ENCODE measurements at places on chromosomes 16 and 17.

GRCh38 chr16:31080756-31081419 is 6.7 kb downstream of the ZNF646 start:
- no peak for ATAC-seq

GRCh38 chr16:4862639-4863038 is 15.4 kb downstream of the UBN1 start:
- ATAC-seq = no peak

DNA sequence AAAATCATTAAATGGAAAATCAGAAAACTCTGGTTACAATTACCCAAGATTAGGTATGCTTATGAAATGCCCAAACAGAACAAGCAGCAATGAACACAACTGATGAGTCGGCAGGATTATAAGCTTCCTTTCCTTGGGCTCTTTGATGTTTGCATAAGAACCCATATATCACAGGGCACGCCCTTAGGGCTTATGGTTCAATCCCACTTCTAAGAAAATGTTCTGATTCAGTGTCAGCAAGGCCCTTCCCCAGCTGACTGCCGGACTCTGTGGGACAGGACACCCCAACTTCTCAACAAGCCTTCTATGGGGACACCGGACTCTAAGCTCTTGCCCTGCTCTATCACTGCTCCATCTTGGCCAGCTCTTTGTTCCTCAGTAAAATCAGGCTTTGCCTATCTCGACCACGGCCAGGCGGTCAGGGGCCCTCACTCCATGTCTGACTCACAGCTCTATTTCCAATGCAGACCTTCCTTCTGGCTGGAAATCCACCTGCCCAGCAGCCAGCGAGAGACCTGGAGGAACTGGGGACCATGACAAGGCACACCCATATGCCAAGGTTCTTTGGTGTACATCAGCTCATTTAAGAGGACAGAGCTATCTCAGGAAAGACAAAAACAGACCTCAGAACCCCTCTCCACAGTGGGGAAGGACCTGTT is 26.8 kb downstream of the LITAFD start:
- no peak for ATAC-seq

DNA sequence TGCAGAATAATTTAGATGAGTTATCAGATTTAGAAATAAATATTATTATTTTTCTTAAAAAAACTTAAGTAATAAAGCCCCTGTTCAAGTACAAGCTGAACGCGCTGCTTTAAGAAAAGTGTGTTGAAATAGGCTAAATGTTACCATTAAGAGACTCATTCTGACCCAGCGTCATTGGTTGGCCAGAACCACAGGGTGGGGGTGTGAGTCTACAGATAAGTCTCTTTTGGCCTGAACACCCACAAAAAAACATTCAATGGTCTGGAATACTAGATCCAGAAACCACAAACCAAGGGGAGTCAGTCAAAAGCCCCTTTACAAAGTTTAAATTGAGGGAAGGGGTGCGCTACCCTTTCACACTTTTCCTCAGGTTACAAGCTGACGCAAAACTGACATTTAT is 776.1 kb downstream of the KCNJ2 start:
- no peak for ATAC-seq

- ATAC-seq = no peak
Observed at GRCh38 chr17:78256707-78257591, 25.5 kb downstream of the TMEM235 start.

GRCh38 chr17:66984730-66985129 is 20.2 kb downstream of the CACNG4 start:
- ATAC-seq = no peak

DNA sequence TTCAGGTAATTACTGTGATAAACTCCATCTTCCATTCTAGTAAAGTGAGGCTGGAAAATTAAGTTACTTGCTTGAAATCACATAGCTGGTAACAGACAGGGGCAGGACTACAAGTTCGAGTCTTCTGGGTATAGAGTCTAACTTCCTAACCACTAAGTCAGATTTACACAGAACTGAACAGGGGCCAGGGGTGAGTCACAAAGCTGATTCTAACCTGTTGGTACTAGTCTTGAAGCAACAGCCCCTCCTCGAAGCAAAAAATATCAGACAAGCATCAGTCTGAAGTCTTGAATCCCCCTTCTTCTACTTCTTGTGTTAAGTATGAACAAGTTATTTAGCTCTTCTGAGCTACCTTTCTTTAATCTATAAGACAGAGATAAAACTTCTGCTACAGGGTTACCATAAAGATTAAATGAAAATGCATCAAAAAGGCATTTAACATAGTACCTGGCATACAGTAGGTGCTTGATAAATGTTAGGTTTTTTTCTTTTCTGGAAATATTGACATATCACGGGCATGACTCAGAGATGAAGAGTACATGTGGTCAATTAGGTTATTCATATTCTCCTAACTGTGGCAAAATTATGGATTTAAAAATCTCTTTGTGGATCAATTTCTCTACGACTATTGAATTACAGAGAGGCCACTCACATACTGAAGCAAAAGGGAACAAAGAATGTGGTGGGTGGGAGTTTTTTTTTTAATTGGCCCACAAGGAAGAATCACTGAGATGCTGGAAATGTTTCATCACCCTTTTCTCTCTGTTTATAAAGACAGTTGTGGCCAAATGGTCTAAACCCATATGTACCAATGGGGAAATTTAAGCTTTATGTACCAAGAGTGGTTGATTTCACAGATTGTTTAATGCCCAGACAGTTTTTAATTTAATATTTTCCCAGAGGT is 266.9 kb upstream of the DYNLRB2 start:
- no peak for ATAC-seq

GRCh38 chr16:15856901-15857698 is at the start of gene MYH11:
Gene MYH11, minus strand, starts transcription at chr16:15857028. Its CDS starts 18,776 bp downstream, at chr16:15838252.
- ATAC-seq = no peak

DNA sequence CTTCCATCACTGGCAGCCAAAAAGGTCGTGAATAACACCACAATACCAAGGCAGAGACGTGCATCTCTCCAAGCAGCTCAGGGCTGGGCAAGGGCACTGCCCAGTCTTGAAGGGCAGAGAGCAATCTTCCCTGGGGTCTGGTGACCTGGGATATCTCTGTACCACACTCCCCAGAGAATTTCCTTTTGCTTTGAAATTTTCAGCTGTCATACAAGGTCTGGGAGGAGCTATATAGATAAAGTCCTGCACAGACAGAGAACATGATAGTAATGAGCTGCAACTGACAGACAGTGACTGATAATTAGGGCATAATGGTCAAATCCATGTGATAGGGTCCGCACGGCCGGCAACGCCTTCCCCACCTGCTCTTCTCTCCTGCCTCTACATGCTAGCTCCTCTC is 68.2 kb downstream of the DYNLRB2 start:
- ATAC-seq = no peak

- no peak for ATAC-seq
Observed at GRCh38 chr17:57557834-57558681, 187.0 kb downstream of the CCDC182 start.

GRCh38 chr17:59331929-59332748 is 684 bp downstream of the YPEL2 start:
- peak; percentile 42 for ATAC-seq

DNA sequence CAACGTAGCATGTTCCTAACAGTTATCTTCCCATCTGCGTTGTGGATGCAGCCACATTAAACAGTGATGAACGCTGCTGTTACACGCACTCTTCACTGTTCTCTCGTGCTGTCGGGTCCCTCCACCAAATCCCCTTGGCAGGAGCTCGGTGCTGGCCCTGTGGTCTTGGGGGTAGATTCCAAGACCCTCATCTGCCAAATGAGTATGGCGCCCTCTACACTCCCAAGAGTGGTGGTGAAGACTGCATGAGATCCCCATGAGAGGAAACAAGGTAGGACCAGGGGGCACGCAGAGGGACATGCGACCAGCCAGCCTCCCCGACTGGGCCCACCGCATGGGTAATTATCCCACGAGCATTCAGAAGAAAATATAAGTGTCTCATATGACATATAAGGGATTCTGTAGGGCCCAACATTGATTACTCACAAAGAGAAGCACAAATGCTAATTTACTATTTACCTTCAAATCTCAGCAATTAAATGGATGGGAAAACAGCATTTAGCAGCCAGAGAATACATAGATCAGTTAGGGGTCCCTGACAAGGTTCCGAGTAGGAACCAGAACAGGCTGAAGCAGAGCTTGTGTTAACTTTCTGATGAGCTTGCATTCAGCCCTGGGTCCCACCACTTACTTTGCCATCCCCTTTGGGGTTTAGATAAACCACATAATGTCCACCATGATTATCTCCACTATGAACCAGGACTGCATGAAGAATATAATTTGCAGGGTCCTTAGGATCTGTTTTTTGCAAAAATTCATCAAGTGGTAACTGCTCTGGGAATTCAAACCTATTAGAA is 23.8 kb downstream of the LITAFD start:
- no peak for ATAC-seq

- ATAC-seq = peak; percentile 70
Observed at GRCh38 chr17:56939869-56940484, 20.9 kb downstream of the COIL start.

DNA sequence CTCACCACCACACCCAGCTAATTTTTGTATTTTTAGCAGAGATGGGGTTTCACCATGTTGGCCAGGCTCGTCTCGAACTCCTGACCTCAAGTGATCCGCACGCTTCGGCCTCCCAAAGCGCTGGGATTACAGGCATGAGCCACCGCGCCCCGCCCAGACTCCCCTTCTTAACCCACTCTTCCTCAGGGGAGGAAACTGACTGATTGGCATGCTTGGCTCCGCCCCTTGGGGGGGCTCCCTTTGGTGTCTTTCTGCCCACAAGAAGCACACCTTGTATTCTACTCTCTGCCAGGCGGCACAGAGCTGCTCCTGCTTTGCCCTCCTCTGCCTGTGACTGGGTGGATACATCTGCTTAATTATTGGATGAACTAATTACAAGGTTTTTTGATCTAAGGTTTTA is 4.7 kb upstream of the ASGR2 start:
- no peak for ATAC-seq

- ATAC-seq = peak; percentile 68
Observed at GRCh38 chr16:10964039-10964890, 19.9 kb downstream of the CLEC16A start.

- no peak for ATAC-seq
Observed at GRCh38 chr17:81073967-81074839, 39.3 kb downstream of the BAIAP2 start.

GRCh38 chr17:42985225-42985624 is 4.9 kb downstream of the RUNDC1 start:
- ATAC-seq = peak; percentile 89

DNA sequence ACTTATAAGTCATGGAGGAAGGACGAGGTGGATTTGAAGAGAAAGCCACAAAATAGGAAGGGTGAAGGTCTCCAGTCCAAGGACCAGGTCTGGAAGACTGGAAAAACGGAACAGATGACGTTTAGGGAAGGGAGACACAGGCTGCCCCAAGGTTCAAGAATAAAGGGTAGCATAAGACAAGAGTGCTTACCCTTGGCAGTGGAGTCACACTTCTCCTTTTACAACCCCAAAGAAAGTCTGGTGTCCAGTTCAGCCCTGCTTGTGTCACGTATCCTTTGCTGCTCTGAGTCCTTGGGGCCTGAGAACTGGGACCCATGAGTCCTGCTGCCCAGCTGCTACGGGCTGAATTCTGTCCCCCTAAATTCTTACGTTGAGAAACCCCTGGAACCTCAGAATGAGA is 13.0 kb upstream of the GGA2 start:
- ATAC-seq = no peak

DNA sequence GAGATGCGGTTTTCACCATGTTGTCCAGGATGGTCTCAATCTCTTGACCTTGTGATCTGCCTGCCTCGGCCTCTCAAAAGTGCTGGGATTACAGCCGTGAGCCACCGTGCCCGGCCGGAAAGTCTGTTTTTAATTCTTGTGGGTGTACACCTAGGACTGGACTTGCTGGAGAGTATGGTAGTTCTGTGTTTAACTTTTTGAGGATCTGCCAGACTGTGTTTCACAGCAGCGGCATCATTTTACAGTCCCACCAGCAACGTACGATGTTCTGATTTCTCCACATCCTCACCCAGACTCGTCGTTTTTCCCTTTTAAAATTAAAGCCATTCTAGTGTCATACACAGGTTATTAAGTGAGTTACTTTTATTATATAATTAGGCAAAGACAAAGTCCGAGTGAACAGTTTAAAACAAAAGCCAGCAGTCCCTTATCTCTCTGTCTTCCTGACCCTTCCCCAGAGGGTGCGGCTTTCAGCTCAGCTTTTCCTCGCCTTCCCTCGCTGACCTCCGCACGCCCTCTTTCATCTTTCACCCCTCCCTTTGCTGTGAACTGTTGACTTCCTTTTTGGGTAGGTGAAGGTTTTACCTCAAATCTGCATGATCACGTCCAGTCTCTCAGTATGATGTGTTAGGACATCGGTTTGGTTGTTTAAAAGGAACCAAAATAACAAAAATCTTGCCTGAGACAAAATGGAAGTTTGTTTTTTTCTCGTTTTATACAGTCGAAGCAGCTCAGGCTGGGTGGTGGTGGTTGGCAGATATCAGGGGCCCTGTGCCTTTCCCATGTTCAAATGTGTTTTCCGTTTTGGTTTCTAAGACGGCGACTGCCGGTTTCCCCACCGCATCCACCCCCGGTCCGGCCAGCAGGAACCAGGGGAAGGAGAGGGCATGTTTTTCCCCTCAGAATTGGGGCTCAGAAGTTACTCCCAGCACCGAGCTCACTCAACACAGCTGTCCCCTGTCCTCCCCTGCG is 18.0 kb downstream of the FAM234A start:
- peak; percentile 83 for ATAC-seq

- ATAC-seq = peak; percentile 77
Observed at GRCh38 chr17:63834431-63835166, 7.1 kb upstream of the FTSJ3 start.

DNA sequence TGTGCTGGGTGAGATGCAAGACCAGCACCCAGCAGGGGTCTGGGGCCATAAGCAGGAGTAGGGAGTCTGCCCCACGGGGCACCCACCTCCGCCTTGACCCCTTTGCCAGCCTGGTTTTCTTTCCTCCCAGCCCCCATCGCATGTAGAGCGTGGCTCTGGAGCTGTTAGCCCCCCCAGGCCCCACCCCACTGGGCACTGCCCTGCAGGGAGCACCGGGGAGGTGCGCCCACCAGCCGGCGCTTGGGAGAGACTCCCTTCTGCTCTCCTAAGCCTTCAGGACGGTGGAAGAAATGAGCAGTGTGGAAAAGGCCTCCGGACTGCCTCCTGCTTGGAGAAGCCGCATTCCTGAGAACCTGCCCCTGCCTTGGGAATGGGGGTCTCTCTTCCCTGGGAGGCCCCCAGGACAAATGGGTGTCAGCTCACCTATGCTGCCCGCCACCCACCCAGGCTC is 186.2 kb downstream of the IRF8 start:
- ATAC-seq = no peak

GRCh38 chr16:30397056-30397455 is 1.8 kb downstream of the ZNF48 start:
- no peak for ATAC-seq

DNA sequence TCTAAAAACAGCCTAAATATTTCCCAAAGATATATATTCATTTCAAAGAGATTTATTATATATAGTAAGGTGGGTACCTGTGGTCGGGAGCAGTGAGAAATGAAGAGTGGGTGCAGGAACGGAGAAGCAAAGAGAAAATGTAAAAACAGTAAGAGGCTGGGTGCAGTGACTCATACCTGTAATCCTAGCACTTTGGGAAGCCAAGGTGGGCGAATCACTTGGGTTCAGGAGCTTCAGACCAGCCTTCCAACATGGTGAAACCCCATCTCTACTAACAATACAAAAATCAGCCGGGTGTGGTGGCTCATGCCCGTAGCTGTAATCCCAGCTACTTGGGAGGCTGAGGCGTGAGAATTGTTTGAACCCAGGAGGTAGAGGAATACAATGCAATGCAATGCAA is 257.1 kb downstream of the BCAS3 start:
- no peak for ATAC-seq

GRCh38 chr17:46782250-46782953 is 36.1 kb downstream of the WNT3 start:
- no peak for ATAC-seq

GRCh38 chr17:36144014-36144413 is 32.4 kb downstream of the TBC1D3B start:
- ATAC-seq = no peak

GRCh38 chr17:60744355-60744966 is 66.8 kb downstream of the BCAS3 start:
- ATAC-seq = no peak
